PC-3 (cell line): ENCODE measurements at places on chromosomes 6 and 20. TPM values are rescaled to one million over a fixed set of nuclear protein-coding genes. Genes with fewer than 3 reads are reported as not detected.

CYP24A1 gene
- total RNA-seq = 0.81 and 1.2 TPM in 2 replicates

BACH2 gene
- total RNA-seq = 4.8 and 7.0 TPM in 2 replicates

FRS3 gene
- 3.9 and 4.3 TPM in 2 replicates for total RNA-seq

POM121L2 gene
- total RNA-seq = not detected in 2 replicates

TMEM74B gene
- total RNA-seq = 6.3 and 18.4 TPM in 2 replicates

FAM110A gene
- total RNA-seq = 23.0 and 28.4 TPM in 2 replicates

HLA-DRA gene
- total RNA-seq = not detected in 2 replicates

GRCh38 chr6:41801380-41801779, 13.9 kb downstream of the TOMM6 start:
- H3K4me1 ChIP-seq = no peaks in the 10 kb centered on the region
- no peaks in the 10 kb centered on the region for H3K27me3 ChIP-seq
- H3K4me3 ChIP-seq = no peak overlapping the region
- DNase-seq = peak; percentile 55
- H3K36me3 ChIP-seq = no peaks in the 10 kb centered on the region; the same call in 1 of the 2 replicates
- no peak overlapping the region for H3K27ac ChIP-seq

DNA sequence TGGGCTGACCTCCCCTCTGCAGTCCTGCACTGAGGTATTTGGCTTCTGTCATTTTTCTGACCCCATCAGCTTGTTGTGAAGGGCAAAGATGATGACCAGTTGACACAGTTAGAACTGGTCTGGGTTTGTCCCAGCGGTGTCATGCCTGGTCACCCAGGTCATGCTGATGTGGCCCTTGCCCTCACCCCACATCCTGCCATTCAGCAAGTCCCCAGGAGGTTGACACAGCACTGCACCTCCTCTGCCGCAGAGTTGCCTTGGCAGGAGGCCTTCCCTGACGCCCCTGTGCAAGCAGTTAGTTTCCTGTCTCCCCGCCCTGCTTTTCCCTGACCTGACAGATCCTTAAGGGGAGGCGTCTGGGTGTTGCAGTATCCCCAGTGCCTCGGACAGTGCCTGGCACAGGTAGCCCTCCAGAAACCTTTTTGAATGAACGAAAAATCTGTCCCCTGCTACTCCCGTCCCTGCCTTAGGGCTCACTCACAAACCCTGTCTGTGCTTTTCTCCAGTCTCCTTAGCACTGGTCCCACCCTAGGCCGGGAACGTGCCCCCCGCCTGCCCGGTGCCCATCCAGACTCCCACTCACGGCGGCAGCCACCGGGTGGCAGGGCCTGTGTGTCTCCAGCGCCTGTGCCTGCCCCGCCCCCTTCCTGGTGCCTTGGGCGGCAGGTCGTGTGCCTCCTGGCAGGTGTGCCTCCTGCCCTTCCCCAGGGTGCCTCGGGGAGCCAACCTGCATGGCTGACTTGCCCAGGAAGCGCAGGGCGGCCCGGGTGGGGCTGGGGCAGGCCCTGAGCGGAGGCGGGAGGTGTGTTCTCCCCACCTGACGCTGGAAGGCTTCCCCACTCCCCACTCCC, 146.3 kb upstream of the RNF24 start:
- peak overlapping the region; percentile 67 for H3K27ac ChIP-seq
- no peaks in the 10 kb centered on the region for H3K27me3 ChIP-seq
- H3K36me3 ChIP-seq = no peaks in the 10 kb centered on the region
- DNase-seq = peak; percentile 69
- peaks cover 31% of the 10 kb centered on the region for H3K4me1 ChIP-seq

- H3K36me3 ChIP-seq = no peaks in the 10 kb centered on the region
- H3K27me3 ChIP-seq = no peaks in the 10 kb centered on the region
- peaks cover 22% of the 10 kb centered on the region for H3K4me1 ChIP-seq
- peak overlapping the region; percentile 20; the same call in 1 of the 2 replicates for H3K4me3 ChIP-seq
- DNase-seq = peak; percentile 86
Observed at GRCh38 chr6:16947375-16948015, 154.4 kb upstream of the STMND1 start.

DNA sequence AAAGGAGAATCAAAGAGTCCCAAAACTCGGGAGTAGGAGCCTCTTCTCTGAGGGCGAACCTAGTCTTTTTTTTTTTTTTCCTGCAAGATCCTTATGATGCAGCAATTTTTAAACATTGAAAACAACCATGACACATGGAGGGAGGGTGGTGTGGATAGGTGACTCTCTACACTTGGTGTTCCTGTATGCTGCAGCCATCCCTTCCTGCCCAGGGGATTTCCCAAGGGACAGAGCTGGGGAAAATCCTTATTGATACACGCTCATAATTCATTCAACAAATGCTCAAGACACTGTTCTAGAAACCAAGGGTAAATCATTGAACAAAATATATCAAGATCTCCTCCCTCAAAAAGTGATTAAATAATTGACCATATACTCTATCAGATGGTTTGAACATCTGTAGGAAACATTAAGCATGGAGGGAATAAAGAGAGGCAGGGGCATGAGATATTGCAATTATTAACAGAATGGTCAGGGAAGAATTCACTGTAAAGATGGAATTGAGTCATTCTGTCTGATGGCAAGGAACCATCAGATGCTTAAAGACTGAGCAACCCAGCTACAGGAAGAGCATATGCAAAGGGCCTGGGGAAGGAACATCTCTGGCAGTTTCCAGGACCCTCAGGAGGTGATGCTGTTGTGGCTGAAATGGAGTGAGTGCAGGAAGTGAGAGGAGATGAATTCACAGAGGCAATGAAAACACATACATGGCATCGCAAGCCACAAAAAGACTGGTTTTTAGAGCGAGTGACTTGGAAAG, 13.4 kb upstream of the BTN3A3 start:
- H3K27ac ChIP-seq = no peak overlapping the region
- no peak overlapping the region for H3K4me3 ChIP-seq
- H3K27me3 ChIP-seq = no peaks in the 10 kb centered on the region
- H3K36me3 ChIP-seq = peaks cover 3% of the 10 kb centered on the region; the same call in 1 of the 2 replicates
- H3K4me1 ChIP-seq = 0 out of 2 replicates have a peak, but pooled peaks cover 3% of the 10 kb centered on the region

- no peak overlapping the region for H3K4me3 ChIP-seq
- H3K27me3 ChIP-seq = no peaks in the 10 kb centered on the region
- no peak for DNase-seq
- H3K27ac ChIP-seq = no peak overlapping the region
- H3K4me1 ChIP-seq = no peaks in the 10 kb centered on the region
Observed at GRCh38 chr6:157267654-157268053, 55.7 kb downstream of the TMEM242 start.

- H3K4me1 ChIP-seq = peaks cover 25% of the 10 kb centered on the region
- no peak overlapping the region for H3K4me3 ChIP-seq
- no peaks in the 10 kb centered on the region for H3K36me3 ChIP-seq
- no peaks in the 10 kb centered on the region for H3K27me3 ChIP-seq
- H3K27ac ChIP-seq = no peak overlapping the region
Observed at GRCh38 chr6:36765594-36766398, 68.2 kb downstream of the RAB44 start.

GRCh38 chr6:18340781-18341551, 46.2 kb upstream of the RNF144B start:
- H3K4me3 ChIP-seq = no peak overlapping the region
- H3K27ac ChIP-seq = no peak overlapping the region
- no peak for DNase-seq
- H3K27me3 ChIP-seq = no peaks in the 10 kb centered on the region

- no peaks in the 10 kb centered on the region for H3K36me3 ChIP-seq
- H3K4me1 ChIP-seq = no peaks in the 10 kb centered on the region
- H3K27ac ChIP-seq = no peak overlapping the region
- no peak for DNase-seq
- H3K27me3 ChIP-seq = no peaks in the 10 kb centered on the region
- H3K4me3 ChIP-seq = no peak overlapping the region
Observed at GRCh38 chr6:165641672-165642156, 21.3 kb downstream of the PDE10A start.

GRCh38 chr6:3749977-3750316, 1.6 kb downstream of the PXDC1 start:
- H3K27me3 ChIP-seq = no peaks in the 10 kb centered on the region
- H3K4me1 ChIP-seq = peaks cover 23% of the 10 kb centered on the region
- H3K27ac ChIP-seq = peak overlapping the region; percentile 70
- H3K36me3 ChIP-seq = no peaks in the 10 kb centered on the region
- H3K4me3 ChIP-seq = peak overlapping the region; percentile 80

DNA sequence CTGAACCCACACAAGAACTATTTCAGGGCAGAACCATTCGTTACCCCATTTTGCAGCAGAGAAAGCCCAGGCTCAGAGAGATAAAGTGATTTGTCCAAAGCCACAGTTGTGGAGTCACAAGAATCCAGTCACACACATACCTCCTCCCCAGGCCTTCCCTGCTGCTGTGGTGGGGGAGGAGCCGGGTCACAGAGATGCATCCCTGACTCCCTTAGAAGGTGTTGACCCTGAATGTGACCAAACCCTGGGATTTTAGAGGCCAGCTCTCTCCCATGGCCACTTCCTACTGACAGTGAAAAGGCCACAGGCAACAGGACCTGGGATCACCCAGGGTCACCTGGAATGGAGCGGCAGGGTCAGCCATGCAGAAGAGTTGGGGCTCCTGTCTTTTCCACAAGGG, 48.6 kb downstream of the CHMP4B start:
- H3K36me3 ChIP-seq = 0 out of 2 replicates have a peak, but pooled peaks cover 3% of the 10 kb centered on the region
- H3K4me3 ChIP-seq = no peak overlapping the region
- H3K27ac ChIP-seq = no peak overlapping the region
- no peak for DNase-seq
- peaks cover 4% of the 10 kb centered on the region; the same call in 1 of the 2 replicates for H3K4me1 ChIP-seq
- H3K27me3 ChIP-seq = no peaks in the 10 kb centered on the region

DNA sequence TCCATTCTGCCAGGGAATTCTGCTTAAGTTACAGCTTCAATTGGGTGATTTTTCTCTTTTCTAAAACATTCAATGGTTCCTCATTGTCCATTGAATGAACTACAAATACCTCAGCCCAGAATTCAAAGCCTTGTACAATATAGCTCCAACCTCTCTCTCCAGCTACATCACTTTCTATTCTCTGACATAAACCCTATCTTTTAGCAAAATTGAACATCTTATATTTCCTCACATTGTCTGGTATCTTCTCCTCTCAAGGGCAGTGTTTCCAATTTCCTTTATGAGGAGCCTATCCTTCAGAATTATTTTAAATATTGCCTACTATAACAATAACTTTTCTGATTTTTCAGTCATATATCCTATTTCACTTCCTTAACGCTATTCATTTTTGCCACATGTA, 203.6 kb upstream of the RNF217 start:
- H3K4me3 ChIP-seq = no peak overlapping the region
- DNase-seq = no peak
- H3K27me3 ChIP-seq = no peaks in the 10 kb centered on the region

DNA sequence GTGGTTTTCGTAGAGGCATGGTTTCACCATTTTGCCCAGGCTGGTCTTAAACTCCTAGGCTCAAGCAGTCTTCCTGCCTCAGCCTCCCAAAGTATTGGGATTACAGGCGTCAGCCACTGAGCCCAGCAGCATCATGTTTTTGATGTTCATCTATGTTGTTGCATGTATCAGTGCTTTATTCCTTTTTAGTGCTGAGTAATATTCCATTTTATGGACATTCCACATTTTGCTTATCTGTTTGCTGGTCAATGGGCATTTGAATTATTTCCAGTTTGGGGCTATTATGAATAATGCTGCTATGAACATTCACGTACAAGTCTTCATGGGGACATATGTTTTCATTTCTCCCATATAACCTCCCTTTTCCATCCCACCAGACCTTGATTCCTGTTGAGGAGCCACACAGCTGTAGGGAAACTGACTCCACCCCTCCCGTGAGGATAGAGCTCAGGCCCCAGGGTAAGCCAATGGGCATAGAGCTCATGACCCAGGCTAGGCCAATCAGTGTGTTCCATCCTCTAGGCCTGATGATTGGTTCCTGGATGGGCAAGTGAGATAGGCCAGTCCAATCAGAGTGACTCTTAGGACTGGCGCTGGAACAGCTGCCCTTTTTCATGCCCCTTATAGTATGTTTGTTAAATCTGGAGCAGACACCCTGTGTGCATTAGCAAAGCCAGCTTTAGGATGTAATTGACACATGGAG, 49.5 kb downstream of the DLGAP4 start:
- H3K4me1 ChIP-seq = 0 out of 2 replicates have a peak, but pooled peaks cover 4% of the 10 kb centered on the region
- H3K27ac ChIP-seq = no peak overlapping the region
- no peak overlapping the region for H3K4me3 ChIP-seq

GRCh38 chr20:36482044-36482473, 59.3 kb upstream of the MYL9 start:
- H3K36me3 ChIP-seq = no peaks in the 10 kb centered on the region
- H3K27ac ChIP-seq = no peak overlapping the region
- no peak overlapping the region for H3K4me3 ChIP-seq
- H3K27me3 ChIP-seq = no peaks in the 10 kb centered on the region

DNA sequence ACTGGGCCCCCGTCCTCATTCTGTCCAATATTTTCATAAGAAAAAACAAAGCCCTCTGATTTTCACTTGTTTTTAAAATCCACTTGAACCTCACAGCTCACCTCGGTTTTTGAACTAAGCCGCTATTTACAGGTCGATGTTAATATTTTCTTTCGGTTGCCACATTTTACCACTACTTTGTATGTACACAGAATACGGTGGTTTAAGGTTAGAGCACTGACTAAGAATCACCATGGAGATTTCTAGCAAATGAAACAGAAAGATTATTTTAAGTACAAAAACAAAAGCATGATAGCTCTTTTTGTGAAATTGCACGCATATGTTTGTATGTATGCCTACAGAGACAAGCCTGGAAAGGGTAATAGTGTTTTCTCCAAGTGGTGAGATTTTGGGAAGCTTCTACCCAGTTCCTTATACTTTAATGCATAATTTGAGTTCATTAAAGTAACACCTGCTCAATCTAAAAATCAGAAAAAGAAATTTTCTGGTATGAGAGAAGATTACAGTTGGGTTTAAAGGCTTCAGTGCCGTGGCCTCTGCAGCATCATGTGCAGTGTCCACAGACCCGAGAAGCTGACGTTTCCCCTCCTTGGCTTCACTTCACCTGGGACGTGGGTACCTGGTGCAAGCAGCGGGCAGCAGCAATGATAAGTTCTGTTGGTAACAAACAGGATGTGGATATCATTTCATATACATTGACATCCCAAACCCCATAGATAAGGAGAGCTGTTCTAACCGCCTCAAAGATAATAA, 144.0 kb downstream of the UST start:
- no peaks in the 10 kb centered on the region for H3K27me3 ChIP-seq
- no peak overlapping the region for H3K4me3 ChIP-seq
- peaks cover 5% of the 10 kb centered on the region for H3K4me1 ChIP-seq
- H3K36me3 ChIP-seq = no peaks in the 10 kb centered on the region
- no peak overlapping the region for H3K27ac ChIP-seq

DNA sequence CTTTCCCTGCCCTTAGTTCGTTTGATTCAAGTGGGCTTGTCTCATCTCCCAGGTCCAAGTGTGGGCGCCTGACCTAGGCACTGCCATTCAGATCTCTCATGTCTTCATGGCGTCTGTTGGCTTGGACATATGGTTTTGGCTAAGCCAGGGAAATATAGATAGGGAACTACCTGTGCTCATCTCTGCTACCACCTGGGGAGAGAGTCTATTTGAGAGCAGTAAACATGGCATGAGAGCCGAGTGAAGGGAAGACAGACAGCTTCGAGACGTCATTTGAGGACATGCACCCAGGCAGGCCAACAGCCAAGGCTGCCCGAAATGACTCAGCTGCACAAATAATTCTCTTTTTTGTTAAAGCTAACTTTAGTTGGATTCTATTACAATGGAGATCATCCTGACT, 370.7 kb upstream of the AGPAT4 start:
- no peaks in the 10 kb centered on the region for H3K4me1 ChIP-seq

DNA sequence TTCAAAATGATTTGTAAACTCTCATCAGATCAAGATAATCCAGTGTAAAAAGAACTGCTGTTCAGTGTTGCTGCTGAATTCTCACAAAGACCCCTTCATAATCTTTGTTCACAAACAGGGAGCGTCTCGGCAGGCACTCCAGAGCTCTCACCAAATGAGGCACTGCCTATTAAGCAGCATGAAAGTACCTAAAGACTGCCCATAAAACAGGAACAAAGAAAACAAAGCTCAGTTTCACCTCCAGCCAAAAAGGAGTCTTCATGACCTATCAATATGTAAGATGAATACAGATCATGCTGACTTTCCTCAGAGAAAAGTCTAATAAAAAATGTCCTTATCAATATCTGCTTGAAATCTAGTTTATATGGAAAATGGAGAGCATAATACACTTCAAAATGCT, 41.8 kb downstream of the GPR63 start:
- no peak for DNase-seq
- no peaks in the 10 kb centered on the region for H3K4me1 ChIP-seq
- no peak overlapping the region for H3K4me3 ChIP-seq
